ENCODE measurements at places on chromosomes 16 and 17.

- no peak overlapping the region for H3K4me3 ChIP-seq
- DNase-seq = no peak
- no peaks in the 10 kb centered on the region for H3K36me3 ChIP-seq
- H3K4me1 ChIP-seq = peaks cover 14% of the 10 kb centered on the region
- H3K27me3 ChIP-seq = no peaks in the 10 kb centered on the region
These were observed 82.3 kb upstream of the BCAR1 start for GRCh38 chr16:75333721-75334163.

DNA sequence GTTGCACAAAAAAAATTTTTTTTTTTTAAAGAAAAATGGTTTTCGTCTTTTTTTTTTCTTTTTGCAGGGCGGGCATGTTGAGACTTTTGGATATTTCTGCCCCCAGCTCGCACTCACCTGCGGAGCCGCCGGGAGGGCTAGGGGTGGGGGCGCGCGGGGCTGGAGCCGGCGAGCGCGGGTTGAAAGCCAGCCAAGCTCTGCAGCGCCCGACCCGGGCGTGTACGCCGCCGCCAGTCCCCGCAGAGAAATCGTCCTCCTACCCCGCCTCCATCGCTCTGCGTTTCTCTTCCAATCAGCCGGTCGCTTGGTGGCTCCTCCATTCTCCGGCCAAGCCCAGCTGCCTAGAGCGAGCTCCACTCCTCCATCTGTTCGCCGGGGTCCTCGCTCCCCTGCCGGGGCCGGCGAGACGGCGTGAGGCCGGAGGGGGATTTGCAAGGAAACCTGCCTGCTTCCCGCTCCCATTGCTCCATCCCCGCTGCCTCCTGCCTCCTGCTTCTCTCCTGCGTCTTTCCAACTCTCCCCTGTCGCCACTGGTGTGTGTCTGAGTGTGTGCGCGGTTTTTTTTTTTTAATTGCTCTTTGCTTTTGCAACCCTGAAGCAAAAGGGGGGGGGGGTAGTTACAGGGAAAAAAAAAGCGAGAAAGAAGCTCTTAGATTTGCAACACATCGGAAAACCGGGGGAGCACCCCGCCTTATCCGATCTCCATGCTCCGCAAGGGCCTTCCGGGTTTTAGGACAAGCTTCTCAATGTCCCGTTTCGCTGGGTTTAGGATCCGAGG is 1.8 kb upstream of the UBTF start:
- peaks cover 18% of the 10 kb centered on the region for H3K36me3 ChIP-seq
- H3K27me3 ChIP-seq = no peaks in the 10 kb centered on the region
- peak; percentile 73 for DNase-seq
- H3K27ac ChIP-seq = peak overlapping the region; percentile 84

- peaks cover 77% of the 10 kb centered on the region for H3K4me1 ChIP-seq
- no peaks in the 10 kb centered on the region for H3K27me3 ChIP-seq
- H3K27ac ChIP-seq = peak overlapping the region; percentile 33
- peaks cover 19% of the 10 kb centered on the region for H3K36me3 ChIP-seq
- DNase-seq = peak; percentile 22
These were observed 36.6 kb downstream of the ANKRD11 start for GRCh38 chr16:89453501-89454321.

GRCh38 chr17:37276475-37276874 is 99.3 kb upstream of the C17orf78 start:
- H3K4me1 ChIP-seq = peaks cover 3% of the 10 kb centered on the region
- no peak for DNase-seq
- H3K4me3 ChIP-seq = no peak overlapping the region
- no peaks in the 10 kb centered on the region for H3K27me3 ChIP-seq

GRCh38 chr17:29677221-29677791 is 54.6 kb upstream of the CORO6 start:
- peak overlapping the region; percentile 15 for H3K27ac ChIP-seq
- no peak overlapping the region for H3K4me3 ChIP-seq
- DNase-seq = no peak
- H3K4me1 ChIP-seq = peaks cover 18% of the 10 kb centered on the region

DNA sequence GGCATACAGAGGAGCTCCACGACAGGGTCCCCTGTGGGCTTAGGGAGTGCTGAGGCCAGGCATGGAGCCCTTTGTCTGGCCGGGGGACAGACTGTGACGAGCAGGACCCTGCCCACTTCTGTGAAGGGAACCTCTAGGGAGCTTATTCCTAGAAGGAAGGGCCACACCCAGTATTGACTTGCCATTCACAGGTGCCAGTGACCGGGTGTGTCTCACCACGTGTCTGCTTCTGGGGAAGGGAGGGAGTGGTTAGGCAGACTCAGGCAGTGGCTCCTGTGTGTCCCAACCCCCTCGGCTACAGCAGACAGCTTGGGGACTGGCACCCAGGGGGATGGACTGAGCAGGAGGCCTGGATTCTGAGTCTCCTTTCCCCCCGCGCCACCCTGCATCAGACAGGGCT is 57.2 kb downstream of the SOCS1 start:
- peak overlapping the region; percentile 29 for H3K4me3 ChIP-seq
- DNase-seq = peak; percentile 58
- no peaks in the 10 kb centered on the region for H3K27me3 ChIP-seq
- peaks cover 5% of the 10 kb centered on the region for H3K36me3 ChIP-seq

- peaks cover 5% of the 10 kb centered on the region for H3K27me3 ChIP-seq
- DNase-seq = no peak
These were observed 2.5 kb downstream of the FAM83G start for GRCh38 chr17:19001907-19002590.

DNA sequence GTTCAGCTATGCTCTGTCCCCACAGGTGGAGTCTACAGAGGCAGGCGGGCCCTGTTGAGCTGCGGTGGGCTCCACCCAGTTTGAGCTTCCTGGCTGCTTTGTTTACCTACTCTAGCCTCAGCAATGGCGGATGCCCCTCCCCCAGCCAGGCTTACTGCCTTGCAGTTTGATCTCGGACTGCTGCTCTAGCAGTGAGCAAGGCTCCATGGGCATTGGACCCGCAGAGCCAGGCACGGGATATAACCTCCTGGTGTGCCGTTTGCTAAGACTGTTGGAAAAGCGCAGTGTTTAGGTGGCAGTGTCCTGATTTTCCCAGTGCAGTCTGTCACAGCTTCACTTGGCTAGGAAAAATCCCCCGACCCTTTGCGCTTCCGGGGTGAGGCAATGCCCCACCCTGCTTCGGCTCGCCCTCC is 89.1 kb downstream of the BCAS3 start:
- peaks cover 17% of the 10 kb centered on the region for H3K4me1 ChIP-seq
- H3K4me3 ChIP-seq = no peak overlapping the region
- peaks cover 37% of the 10 kb centered on the region for H3K36me3 ChIP-seq
- peak overlapping the region; percentile 59 for H3K27ac ChIP-seq
- peak; percentile 60 for DNase-seq
